Natural killer cell (primary cell): ENCODE measurements at places on chromosomes 4 and X. TPM values are rescaled to one million over a fixed set of nuclear protein-coding genes. Genes with fewer than 3 reads are reported as not detected.

DNA sequence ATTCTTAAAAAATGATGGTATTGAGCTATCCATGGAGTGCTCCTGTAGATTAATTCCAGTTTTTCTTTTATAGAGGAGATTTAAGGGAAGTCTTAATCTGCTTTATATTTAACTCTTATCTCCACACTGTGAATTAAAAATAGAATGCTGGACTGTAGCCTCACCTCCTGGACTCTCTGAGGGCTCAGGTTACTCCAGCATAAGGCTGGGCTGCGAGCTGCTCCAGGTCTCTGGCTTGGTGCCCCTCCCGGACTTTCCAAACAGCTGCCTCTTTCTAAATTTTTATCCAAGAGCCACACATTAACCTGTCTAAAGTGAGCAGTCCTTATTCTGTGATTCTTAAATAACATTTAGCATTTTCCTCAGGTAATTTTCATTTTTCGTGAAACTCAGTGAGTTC, 218.7 kb upstream of the JADE1 start:
- no peak overlapping the region for H3K27ac ChIP-seq
- no peaks in the 10 kb centered on the region for H3K27me3 ChIP-seq

GRCh38 chrX:45070116-45071007, 130.3 kb downstream of the DIPK2B start:
- no peak overlapping the region for H3K4me3 ChIP-seq
- peaks cover 10% of the 10 kb centered on the region for H3K36me3 ChIP-seq
- no peaks in the 10 kb centered on the region for H3K27me3 ChIP-seq
- peaks cover 13% of the 10 kb centered on the region for H3K4me1 ChIP-seq

DNA sequence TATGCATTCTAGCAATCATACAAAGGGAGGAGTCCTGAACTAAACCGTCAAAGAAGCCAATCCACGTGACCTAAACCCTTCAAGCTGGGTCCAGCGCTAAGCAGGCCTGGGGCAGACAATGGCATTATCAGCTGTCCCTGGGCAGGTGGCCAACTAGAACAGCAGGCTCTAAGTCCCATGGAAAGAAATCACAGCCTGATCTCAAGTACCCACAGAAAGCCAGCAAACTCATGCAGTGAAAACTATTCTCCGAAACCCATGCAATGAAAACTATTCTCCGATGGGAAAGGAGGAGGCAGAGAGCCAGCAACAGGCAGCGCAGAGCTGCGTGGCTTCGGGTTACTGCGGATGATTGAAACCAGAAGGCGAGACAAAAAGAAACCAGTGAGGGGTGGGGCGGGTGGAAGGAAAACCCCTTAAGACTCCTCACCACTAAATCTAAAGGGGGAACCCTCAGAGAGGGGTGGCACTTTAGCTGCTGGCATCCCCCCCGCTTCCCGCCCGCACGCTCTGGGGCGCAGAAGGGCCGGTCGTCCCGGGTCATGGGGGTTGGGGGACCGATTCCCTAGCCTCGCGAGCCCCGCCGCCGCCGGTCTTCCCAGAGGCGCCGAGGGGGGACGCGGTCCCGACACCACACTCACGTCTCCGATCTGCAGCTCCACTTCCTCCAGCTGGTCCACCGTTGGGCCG, 567 bp downstream of the C4orf46 start:
- DNase-seq = no peak
- peaks cover 16% of the 10 kb centered on the region for H3K4me1 ChIP-seq
- no peaks in the 10 kb centered on the region for H3K36me3 ChIP-seq
- H3K27ac ChIP-seq = peak overlapping the region; percentile 98
- H3K27me3 ChIP-seq = no peaks in the 10 kb centered on the region

DNA sequence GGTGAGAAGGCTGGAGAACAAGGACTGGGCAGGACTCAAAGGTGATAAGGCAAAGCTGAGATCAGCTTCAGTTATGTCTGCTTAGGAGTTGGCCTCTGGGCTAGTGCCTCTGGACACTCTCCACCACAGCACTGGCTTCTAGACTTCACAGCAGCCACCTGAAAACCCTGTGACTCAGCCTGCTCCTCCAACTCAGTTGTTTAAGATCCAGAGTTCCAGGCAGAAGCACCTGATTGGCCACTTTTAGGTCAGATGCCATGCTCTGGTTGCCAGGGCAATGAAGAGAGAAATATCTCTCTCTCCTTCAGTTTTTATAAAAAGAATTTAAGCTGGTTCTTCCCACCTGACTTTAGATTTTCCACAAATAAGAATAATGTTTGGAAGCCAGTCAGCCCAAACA, 47.9 kb upstream of the BLTP1 start:
- no peak overlapping the region for H3K27ac ChIP-seq
- H3K27me3 ChIP-seq = no peaks in the 10 kb centered on the region
- H3K4me3 ChIP-seq = no peak overlapping the region

- no peaks in the 10 kb centered on the region for H3K27me3 ChIP-seq
- H3K36me3 ChIP-seq = no peaks in the 10 kb centered on the region
- H3K27ac ChIP-seq = no peak overlapping the region
- H3K4me3 ChIP-seq = no peak overlapping the region
- H3K4me1 ChIP-seq = no peaks in the 10 kb centered on the region
Observed at GRCh38 chrX:113675278-113675677, 834.6 kb upstream of the AMOT start.

DNA sequence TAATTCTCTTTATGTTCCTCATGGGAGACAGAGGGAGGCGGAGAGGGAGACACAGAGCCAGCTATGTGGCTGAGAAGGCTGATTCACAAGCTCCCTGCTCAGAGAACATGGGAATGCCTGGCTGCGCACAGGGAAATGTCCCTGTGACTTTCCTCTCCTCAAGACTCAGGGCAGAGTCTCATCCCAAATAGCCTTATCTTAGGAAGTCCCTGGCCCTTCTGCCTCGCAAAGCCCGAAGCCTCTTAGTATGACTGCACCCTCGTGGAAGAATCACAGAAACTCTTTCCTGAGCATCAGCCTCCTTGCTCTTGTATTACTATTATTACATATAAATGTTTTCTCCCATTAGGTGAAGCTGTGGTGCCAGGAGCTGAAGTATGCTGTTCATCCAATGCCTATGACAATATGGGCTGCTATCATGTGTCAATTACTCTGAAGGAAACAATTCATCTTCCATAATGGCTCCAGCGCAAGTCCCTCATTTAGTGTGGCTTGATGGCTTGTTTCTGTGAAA, 230.5 kb downstream of the MGST2 start:
- H3K27me3 ChIP-seq = no peaks in the 10 kb centered on the region
- H3K4me1 ChIP-seq = peaks cover 5% of the 10 kb centered on the region
- DNase-seq = no peak
- H3K27ac ChIP-seq = no peak overlapping the region
- no peak overlapping the region for H3K4me3 ChIP-seq

GRCh38 chrX:130109429-130110378, 593 bp downstream of the ELF4 start:
- no peaks in the 10 kb centered on the region for H3K36me3 ChIP-seq
- H3K27ac ChIP-seq = peak overlapping the region; percentile 79
- peaks cover 48% of the 10 kb centered on the region for H3K4me1 ChIP-seq
- DNase-seq = peak; percentile 30

GRCh38 chrX:28188526-28188925, 207.3 kb upstream of the DCAF8L1 start:
- DNase-seq = no peak
- H3K4me3 ChIP-seq = no peak overlapping the region
- no peaks in the 10 kb centered on the region for H3K36me3 ChIP-seq
- H3K27ac ChIP-seq = no peak overlapping the region
- no peaks in the 10 kb centered on the region for H3K27me3 ChIP-seq

DNA sequence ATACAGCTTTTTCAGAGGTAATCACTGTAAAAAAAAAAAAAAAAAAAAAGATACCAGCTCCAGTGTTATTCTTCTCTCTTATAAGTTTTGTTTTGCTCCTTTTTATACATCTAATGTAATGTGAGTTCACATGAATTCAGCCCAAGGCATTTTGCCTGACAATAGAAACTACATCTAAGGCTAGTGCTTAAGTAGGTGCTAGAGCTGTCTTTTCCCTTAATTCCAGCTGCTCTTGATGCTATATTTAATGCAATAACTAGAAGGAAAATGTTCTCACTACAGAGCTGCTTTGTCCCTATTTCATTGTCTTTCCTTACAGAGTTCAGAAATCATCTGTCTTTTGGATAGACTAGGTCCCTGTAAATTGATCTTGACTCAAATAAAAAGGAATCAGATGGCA, 150.1 kb downstream of the NAA11 start:
- no peaks in the 10 kb centered on the region for H3K4me1 ChIP-seq
- H3K27me3 ChIP-seq = no peaks in the 10 kb centered on the region
- no peak for DNase-seq
- no peak overlapping the region for H3K27ac ChIP-seq
- H3K36me3 ChIP-seq = no peaks in the 10 kb centered on the region

DNA sequence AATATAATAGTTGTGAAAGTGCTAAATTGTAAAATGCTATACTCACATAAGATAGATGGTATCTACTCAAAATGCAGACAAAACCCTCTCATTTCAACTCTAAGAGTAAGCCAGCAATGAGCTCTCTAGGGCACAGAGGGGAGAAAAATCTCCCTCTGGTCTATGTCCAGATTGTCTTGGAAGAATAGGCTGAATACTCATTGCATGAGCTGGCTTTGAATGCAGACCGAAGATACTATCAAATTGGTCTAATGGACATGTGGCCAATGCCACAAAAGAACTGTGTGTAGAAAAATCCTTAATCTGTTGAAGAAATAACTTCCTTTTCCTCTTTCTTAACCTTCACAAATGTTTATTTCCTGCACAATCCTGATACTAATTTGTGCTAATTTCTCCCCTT, 3.5 kb downstream of the ZXDA start:
- H3K4me3 ChIP-seq = no peak overlapping the region
- H3K27me3 ChIP-seq = no peaks in the 10 kb centered on the region
- no peaks in the 10 kb centered on the region for H3K36me3 ChIP-seq
- H3K4me1 ChIP-seq = peaks cover 13% of the 10 kb centered on the region
- DNase-seq = no peak

DNA sequence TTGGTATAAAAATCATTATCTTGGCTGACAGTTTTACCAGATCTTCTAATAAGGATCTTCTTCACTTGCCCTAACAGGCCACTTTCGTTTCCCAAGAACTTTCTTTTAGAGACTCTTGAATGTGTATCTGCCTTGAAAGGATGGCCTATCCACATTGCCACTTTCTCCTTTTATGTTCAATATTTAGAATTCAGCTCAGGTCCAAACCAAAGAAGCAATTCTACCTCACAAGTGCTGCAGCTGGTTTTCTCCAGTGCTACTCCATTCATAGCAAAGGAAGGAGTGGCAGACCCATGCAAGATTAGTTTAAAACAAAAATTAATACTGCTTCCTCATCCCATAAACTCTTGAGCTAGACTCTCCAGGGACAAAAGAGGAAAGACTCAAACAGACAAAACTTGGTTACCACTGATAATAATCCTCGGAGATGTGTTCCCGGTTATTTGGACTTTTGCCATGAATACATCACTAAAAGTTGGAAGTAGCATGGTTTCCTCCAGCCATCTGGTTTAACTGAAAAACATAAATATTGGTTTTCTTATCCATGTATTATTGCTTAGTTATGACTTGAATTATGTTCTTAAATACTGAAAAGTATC, 401.8 kb downstream of the PABPC4L start:
- DNase-seq = no peak
- no peak overlapping the region for H3K4me3 ChIP-seq
- no peak overlapping the region for H3K27ac ChIP-seq
- no peaks in the 10 kb centered on the region for H3K4me1 ChIP-seq
- no peaks in the 10 kb centered on the region for H3K36me3 ChIP-seq
- no peaks in the 10 kb centered on the region for H3K27me3 ChIP-seq

DNA sequence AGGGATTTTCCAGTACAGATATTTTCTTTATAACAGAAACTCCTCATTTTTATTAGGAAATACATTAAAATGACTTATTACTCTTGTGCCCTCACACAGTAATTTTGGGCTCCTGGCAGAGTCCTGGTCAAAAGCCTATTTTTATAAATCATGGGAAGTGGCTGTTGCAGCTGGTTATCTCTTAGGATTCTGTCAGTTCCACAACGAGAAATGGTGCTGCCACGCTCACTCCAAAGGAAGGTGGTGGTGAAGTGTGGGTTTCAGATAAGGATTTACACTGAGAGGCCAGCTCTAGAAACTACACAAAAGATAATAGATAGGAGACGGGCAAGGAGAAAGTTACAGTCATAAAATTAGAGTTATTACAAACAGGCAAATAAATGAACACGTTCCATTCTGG, 159.2 kb upstream of the FAM241A start:
- no peak for DNase-seq
- no peaks in the 10 kb centered on the region for H3K36me3 ChIP-seq
- no peak overlapping the region for H3K27ac ChIP-seq
- H3K27me3 ChIP-seq = no peaks in the 10 kb centered on the region

DNA sequence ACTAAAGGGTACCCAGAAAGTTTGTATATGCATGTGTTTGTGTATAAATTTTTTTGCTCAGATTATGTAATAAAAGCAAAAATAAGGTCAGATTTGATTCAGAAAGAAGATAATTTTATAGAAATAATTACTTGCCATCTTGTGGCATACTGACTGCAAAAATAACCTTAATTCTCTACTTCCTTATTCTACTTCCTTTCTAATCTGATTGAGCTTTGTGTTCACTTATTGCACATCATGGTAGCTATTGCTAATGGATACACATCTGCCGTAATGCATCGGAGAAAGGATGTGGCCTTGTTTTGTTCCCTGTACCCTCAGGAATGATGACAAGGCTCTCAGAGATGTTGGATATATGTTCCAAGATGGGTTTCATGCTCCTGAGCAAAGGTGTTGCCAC, 10.5 kb upstream of the GNPDA2 start:
- no peak overlapping the region for H3K27ac ChIP-seq
- H3K4me1 ChIP-seq = no peaks in the 10 kb centered on the region
- no peak for DNase-seq
- no peak overlapping the region for H3K4me3 ChIP-seq

- H3K36me3 ChIP-seq = no peaks in the 10 kb centered on the region
- no peak overlapping the region for H3K4me3 ChIP-seq
- DNase-seq = no peak
- H3K27ac ChIP-seq = no peak overlapping the region
Observed at GRCh38 chrX:31168551-31168950, 96.7 kb upstream of the FTHL17 start.

GRCh38 chr4:147566762-147567161, 50.4 kb upstream of the TMEM184C start:
- no peaks in the 10 kb centered on the region for H3K36me3 ChIP-seq
- no peaks in the 10 kb centered on the region for H3K27me3 ChIP-seq
- no peak overlapping the region for H3K4me3 ChIP-seq
- no peaks in the 10 kb centered on the region for H3K4me1 ChIP-seq
- no peak overlapping the region for H3K27ac ChIP-seq
- DNase-seq = no peak

DNA sequence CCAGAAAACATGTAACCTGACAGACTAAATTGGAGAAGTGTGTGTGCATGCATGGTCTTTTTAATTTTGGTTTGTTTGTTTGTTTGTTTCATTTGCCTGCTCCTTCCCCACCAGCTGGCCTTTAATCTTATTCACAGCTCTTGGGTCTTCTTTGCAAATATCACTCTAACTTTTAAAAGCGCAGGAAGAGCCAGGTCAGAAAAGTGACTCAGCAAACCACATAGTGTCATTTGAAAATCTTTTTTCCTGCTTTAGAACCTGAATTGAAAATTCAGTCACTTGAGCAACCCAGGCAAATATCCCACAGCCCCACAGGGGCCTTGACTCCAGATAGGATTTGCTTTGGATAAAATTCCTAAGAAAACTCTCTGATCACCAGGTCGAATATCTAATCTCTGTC, 4.6 kb downstream of the TMEM255A start:
- peak; percentile 5 for DNase-seq
- peaks cover 5% of the 10 kb centered on the region for H3K27me3 ChIP-seq
- no peak overlapping the region for H3K4me3 ChIP-seq
- H3K4me1 ChIP-seq = peaks cover 62% of the 10 kb centered on the region
- no peak overlapping the region for H3K27ac ChIP-seq

The UGT2A3 gene
- total RNA-seq = not detected

The SPANXB1 gene
- not detected for total RNA-seq

The FREM3 gene
- not detected for total RNA-seq

The SLC10A3 gene
- 31.8 TPM for total RNA-seq

The CYTL1 gene
- total RNA-seq = 1.00 TPM

The ETDA gene
- not detected for total RNA-seq

The PPBP gene
- 16.8 TPM for total RNA-seq
